ENCODE measurements at places on chromosomes 4 and X. TPM values are rescaled to one million over a fixed set of nuclear protein-coding genes. Genes with fewer than 3 reads are reported as not detected.

KIAA1210 gene
- total RNA-seq = not detected

HSFX1 gene
- 0.08 TPM for total RNA-seq

GAGE1 gene
- not detected for total RNA-seq

HSFX3 gene
- not detected for total RNA-seq

HPSE gene
- total RNA-seq = 11.1 TPM

INTS6L gene
- total RNA-seq = 3.2 TPM

CCDC149 gene
- 2.6 TPM for total RNA-seq

PWWP3B gene
- total RNA-seq = not detected

ZAR1 gene
- not detected for total RNA-seq

WFS1 gene
- 25.6 TPM for total RNA-seq

SLC6A14 gene
- total RNA-seq = 0.04 TPM

SPANXC gene
- total RNA-seq = not detected

ZCCHC18 gene
- not detected for total RNA-seq

ETFDH gene
- total RNA-seq = 14.7 TPM

TBX22 gene
- total RNA-seq = not detected

AKAP4 gene
- not detected for total RNA-seq

MAGEE2 gene
- not detected for total RNA-seq

All from hair follicular keratinocyte (primary cell).